LHCN-M2 (cell line): ENCODE measurements at places on chromosomes 3 and 15.

DNA sequence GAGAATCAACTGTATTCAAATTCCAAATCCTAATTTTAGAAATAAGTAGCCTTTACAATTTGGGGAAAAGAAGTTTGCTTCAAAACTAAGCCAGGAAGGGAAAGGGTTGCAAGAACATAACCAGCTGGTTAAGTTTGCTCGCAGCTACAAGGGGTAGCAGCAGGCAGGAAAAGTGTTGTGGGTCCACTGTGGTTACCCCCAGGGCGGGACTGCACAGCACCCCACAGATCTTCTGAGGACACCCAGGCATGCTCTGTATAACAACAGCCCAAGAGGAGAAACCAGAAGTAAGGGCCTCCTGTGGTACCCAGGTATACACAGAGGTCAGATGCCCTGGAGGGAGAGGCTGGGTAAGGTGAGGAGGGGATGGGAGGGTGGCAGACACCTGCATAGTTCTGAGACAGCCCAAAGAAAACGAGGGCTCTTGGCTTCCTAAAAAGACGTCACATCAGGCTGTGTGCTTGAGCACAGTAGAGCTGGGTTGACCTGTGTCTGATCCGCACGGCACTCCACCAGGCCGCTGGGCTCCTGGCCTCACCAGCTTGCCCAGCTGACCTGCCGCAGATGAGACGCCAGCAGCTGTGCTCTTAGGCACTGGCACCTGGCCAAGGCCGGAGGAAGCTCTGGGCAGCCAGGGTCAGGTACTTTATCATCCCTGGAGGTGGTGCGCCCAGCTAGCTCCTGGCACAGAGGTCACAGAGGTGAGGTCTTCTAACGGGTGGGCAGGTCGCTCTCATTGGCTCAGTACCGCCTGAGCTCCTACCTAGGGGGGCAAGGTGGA is 81.8 kb upstream of the SNRPA1 start:
- DNase-seq = no peak

- DNase-seq = no peak
Measured at GRCh38 chr3:60920519-60920918, 330.7 kb downstream of the FHIT start.

DNA sequence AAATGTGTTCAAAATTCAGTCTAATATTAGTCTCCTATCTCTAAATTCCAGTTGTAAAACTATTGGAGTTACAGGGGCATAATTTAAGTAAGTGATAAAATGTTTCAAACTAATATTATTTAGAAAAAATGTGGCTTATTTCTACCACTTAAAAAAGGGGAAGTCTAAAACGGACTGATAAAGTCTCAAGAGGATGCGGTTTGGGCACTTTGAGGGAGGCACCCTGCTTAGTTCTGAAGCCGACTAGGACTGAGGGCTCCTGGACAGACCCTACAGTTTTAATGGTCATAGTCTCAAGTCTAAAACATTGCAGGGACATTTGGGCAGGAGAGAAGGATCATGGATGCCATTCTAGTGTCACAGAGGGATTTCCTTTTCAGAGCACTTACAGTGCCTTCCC is 566.3 kb downstream of the NR2F2 start:
- DNase-seq = no peak

DNA sequence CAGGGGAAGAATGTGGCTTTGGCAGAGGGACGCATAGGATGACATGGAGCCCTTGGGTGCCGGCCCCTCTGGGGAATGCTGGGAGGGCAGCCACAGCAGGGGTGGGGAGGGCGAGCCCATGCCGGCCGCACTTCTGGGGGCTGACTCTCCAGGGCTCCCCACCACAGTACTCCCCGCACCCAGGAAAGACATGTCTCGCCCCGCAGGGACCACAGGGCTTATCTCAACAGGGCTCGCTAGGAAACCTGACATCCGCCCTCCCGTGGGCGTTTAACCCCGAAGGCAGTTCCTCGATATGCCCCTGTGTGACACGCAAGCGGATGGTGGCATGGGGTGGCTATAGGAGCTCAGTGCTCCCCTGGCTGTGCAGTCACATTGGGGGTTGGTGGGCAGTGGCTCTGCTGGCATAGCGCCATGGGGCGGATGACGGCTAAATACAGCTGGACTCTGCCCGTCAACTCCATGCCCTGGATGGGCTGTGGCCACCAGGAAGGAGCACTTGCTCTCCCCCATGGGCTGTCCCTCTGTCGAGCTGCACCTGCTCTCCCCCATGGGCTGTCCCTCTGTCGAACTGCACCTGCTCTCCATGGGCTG is 141.4 kb downstream of the ADAMTS17 start:
- DNase-seq = no peak

- no peak for DNase-seq
Measured at GRCh38 chr3:100149130-100149529, 34.8 kb upstream of the FILIP1L start.

DNA sequence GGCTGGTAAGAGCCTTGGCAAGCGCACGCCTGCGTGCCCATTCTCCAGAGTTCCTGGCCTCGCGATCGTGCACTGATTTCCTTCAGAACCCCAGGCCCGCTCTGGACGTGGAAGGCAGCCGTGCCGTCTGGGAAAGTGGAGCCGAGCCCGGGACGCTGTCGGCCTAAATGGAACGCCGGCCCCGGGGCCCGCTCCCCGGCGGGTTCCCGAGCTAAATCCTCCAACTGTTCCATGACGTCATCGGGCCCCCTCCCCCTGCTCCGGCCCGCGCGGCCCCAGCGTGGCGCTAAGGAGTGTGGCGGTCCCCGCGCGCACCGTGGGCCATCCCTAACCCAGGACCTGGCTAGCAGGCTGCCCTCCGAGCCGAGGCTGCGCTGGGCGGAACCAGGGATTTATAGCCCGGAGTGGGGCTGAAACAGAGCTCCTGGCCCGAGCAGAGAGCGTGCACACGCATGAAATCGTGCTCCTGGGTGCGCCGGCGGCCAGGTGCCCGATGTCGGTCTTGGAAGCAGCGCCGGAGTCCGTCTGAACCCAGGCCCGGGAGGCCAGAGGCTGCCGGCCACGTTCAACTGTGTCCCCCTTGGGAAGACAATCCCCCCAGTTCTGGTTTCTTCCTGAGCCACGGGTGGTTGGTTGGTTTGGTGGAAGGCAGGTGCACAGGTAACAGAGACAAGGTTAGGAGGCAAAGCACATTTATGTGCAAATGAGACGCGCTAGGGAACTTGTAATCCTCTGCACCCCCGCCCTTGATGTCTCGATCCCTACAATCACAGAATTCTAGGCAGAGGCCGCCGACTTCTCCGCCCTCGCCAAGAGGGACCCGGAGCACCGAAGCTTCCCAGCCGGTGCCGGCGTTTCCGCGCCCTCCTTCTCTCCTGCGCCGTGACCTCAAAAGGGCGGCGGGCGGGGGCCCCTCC is 84.9 kb upstream of the ETV5 start:
- DNase-seq = no peak

GRCh38 chr3:101379658-101380376 is 59.4 kb upstream of the IMPG2 start:
- no peak for DNase-seq

GRCh38 chr15:85329561-85330422 is 50.6 kb upstream of the AKAP13 start:
- peak; percentile 95 for DNase-seq

GRCh38 chr3:128382221-128382807 is 84.4 kb downstream of the DNAJB8 start:
- DNase-seq = no peak

GRCh38 chr3:97996988-97997387 is 24.8 kb upstream of the RIOX2 start:
- DNase-seq = peak; percentile 5

- no peak for DNase-seq
Measured at GRCh38 chr3:184030536-184030935, 1.0 kb upstream of the HTR3D start.

DNA sequence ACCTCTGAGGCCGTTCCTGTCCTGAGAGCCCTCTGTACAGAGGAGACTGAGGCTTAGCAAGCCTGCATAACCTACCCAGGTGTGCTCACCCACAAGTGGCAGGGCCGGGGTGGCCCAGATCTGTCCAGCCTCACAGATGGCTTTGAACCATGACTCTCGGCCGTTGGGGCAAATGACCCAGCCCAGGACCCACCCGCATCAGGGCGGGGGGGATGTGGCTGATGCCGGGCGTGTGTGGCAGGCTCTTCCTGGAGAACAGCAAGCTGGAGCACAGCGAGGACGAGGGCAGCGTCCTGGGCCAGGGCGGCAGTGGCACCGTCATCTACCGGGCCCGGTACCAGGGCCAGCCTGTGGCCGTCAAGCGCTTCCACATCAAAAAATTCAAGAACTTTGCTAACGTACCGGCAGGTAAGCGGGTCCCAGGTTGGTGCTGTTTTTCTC is 133.5 kb downstream of the LRRK1 start:
- no peak for DNase-seq

GRCh38 chr3:45239254-45239653 is 13.2 kb upstream of the TMEM158 start:
- DNase-seq = no peak

- no peak for DNase-seq
Measured at GRCh38 chr15:38829086-38829485, 264.5 kb upstream of the RASGRP1 start.

DNA sequence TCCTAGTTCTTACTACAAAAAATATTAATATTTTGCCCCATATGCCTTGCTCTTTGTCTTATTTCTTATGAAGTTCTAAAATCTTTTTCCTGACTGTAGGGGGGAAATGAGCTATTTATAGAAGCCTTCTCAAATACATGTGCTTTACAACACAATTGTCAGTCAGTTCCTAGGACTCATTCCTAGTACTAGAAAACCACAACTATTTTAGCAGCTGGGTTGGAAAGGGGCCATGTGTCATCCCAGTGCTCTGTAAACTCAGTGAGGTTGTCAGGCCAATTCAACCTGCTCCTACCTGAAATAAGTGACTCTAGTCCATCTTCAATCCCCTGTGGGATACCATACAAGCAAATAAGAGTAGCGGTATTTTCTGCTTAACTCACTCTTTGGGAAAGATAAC is 153.8 kb downstream of the ULK4 start:
- peak; percentile 81 for DNase-seq

- DNase-seq = no peak
Measured at GRCh38 chr3:186182850-186183249, 74.0 kb upstream of the ETV5 start.

- DNase-seq = no peak
Measured at GRCh38 chr15:58189148-58189811, 51.1 kb downstream of the AQP9 start.
